ENCODE measurements at places on chromosomes 12 and 14. TPM values are rescaled to one million over a fixed set of nuclear protein-coding genes. Genes with fewer than 3 reads are reported as not detected.

Gene EXD2
- 24.2 TPM for total RNA-seq

Gene OAS2
- total RNA-seq, result 3.0 TPM

Gene MIP
- not detected for total RNA-seq

Gene ADCY4
- 6.7 TPM for total RNA-seq

Gene UNC79
- 0.17 TPM for total RNA-seq

Gene HNRNPA1
- total RNA-seq, result 716 TPM

Gene RIPK3
- 30.1 TPM for total RNA-seq

Gene TAS2R43
- 0.82 TPM for total RNA-seq

Gene SPTB
- 0.42 TPM for total RNA-seq

Gene TSPAN11
- total RNA-seq, result 8.2 TPM

Gene ANO4
- total RNA-seq, result 0.19 TPM

Gene TAS2R10
- not detected for total RNA-seq

Gene AQP5
- total RNA-seq, result not detected

Gene WIF1
- total RNA-seq, result 0.20 TPM

Gene ASB2
- total RNA-seq, result 1.3 TPM

Gene NDUFA9
- total RNA-seq, result 225 TPM

Gene PSMD9
- 46.1 TPM for total RNA-seq

Gene ACSM4
- total RNA-seq, result not detected

Gene CCDC175
- total RNA-seq, result 0.32 TPM

Gene BICD1
- total RNA-seq, result 4.2 TPM

Gene MYO1H
- total RNA-seq, result 0.21 TPM

Gene STON2
- 15.1 TPM for total RNA-seq

Gene SMOC1
- total RNA-seq, result 0.67 TPM

Gene GPR84
- not detected for total RNA-seq

Gene TMED8
- total RNA-seq, result 8.6 TPM

Gene RPL10L
- 5.2 TPM for total RNA-seq

Gene LGR5
- total RNA-seq, result 5.0 TPM

Gene TSHR
- 0.11 TPM for total RNA-seq

Gene GDF3
- total RNA-seq, result not detected

Gene C12orf43
- 10.6 TPM for total RNA-seq

Gene NANOG
- total RNA-seq, result not detected

All from colonic mucosa (tissue), 4 donors.